ENCODE measurements at places on chromosomes 1 and 21.

DNA sequence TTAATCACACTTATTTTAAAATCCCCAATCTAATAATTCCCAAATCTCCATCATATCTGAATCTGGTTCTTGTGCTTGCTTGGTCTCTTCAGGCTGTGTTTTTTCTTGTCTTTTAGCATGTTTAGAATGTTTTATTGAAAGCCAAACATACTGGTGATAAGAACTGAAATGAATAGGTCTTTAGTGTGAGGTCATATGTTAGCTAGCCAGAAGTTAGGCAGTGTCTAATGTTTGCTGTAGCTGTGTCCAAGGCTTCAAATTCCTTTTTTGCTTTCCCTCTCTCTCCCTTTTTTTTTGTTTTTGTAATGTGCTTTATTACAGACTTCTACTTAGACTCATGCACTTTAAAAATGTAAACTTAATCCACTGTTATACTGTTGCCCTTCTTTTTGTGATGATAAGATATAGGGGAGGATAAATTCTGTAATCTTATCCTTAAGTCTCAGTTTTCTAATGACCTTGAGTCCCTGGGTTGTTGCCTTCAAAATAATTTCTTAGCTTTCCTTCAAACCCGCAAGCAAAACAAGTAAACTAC is 725.1 kb downstream of the BRINP3 start:
- no peak for DNase-seq

DNA sequence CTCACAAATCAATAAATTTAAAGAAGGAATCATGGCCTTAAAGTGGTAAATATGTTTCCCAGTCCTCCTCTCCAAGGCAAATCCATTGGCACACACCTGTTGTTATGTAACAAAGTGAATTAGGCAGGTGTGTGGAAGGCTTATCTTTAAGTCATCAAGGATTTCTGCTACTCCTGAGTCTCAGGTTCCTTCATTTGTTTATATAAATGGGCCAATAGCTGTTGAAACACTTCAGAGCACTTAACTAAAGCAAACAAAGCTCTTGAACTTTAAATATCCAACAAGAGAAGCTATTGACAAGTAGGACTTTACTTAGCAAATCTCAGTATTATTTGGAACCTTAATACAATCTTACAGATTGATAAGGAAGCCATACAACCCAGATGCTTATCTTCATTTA is 99.3 kb upstream of the ESRRG start:
- no peak for DNase-seq

DNA sequence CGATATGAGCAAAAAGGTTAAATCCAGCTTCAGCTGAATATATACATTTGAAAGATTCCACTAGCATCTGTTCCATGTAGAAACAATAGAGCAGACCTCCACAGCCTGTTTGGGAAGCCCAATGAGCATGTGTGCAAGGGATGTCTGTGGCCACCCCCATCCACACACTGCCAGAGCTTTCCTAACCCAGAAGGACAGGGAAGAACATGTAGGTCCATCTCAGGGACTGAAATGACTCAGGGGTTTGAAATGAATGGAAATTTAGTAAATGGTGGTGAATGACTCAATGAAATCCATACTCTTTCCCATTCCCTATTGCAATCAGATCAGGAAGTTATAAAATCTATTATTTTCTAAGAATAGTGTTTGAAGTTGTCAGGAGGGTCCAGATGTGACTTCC is 397.2 kb downstream of the DUSP10 start:
- no peak for DNase-seq

DNA sequence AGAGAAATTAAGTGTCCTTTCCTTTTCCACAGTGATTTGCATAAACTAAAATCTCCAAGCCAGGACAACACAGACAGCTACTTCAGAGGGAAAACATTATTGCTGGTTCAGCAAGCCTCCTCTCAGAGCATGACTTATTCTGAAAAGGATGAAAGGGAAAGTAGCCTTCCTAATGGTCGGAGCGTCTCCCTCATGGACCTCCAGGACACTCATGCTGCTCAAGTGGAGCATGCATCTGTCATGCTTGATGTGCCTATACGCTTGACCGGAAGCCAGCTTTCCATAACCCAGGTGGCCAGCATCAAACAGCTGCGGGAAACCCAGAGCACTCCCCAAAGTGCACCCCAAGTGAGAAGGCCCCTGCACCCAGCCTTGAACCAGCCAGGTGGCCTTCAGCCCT is 39.1 kb downstream of the CLEC20A start:
- no peak for DNase-seq

- no peak for DNase-seq
Measured at GRCh38 chr21:17334484-17334883, 178.4 kb upstream of the CXADR start.

DNA sequence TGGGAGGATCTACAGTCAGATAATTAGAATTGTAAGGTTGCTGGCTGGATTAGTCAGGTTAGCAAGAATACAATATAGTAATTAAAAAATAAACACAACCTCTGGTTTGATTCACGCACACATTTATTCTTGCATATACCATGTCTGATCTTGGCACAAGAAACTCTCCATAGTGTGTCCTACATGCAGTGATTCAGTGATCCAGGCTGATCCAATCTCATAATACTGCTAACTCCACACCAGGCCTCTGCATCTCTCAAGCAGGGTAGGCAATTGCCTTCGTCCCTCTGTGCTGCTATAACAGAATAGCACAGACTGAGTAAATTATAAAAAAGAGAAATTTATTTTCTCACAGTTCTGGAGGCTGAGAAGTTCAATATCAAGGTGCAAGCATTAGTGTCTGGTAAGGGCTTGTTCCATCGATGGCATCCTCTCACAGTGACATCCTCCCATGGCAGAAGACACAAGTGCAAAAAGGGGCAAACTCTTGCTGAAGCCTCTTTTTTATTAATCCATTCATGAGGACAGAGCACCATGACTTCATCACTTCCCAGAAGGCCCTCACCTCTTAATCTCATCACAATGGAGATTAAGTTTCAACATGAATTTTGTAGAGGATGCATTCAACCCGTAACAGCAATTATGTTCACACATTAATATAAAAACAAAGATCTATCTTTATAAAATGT is 741.0 kb upstream of the NCAM2 start:
- DNase-seq, result no peak

- no peak for DNase-seq
Measured at GRCh38 chr1:100539836-100540536, 2.0 kb downstream of the GPR88 start.

DNA sequence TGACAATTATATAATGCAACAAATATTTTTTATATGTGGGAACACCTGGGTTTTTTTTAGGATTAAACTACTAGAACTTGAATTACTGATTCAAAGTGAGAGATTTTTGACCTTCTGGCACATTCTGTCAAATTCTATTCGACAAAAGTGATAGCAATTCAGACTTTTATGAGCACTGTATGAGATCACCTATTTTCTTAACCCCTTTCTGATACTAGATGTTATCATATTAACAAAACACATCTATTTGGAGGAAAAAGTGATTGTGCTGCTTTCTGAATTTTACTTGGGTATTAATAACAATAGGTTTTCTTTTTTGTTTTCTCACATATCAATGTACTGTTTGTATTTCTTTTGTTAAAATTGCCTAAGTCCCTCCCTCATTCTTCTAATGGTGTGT is 174.9 kb upstream of the GREM2 start:
- no peak for DNase-seq

- DNase-seq, result no peak
Measured at GRCh38 chr1:14372526-14372925, 226.0 kb upstream of the KAZN start.

DNA sequence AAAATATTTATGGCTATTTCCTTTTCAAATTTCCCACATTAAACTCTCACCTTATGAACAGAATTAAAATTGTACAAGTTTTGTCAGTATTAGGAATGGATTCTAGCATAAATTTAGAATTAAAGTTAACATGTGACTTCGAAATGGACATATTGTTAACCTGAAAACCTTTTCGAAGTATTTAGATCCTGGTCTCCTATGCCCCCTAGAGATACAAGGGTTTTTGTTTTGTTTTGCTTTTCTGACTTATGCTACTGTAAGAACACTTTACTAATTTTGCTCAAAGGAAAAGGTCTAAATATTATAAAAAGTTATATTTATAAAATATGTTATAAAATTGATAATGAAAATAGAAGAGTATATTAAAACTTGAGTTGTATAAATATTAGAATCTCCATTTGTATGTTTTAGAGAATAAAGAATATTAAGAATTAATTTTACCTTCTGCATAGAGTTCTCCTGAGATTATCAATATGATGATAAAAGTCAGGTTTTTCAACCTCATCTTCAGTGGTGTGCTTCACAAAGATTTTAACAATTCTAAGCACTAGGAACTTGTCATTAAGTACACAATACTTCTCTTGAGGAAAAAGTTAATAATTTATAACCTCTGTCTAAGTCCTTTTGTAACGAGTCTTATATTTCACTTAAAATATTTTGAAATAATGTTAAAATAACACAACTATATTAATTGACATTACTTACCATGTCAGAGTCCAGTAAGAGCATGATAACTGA is at the start of gene F13B:
TSS of gene F13B (minus strand) at position 542 of the 738 bp plus-strand sequence. CDS start at position 505, 37 bp downstream.
- DNase-seq, result no peak

DNA sequence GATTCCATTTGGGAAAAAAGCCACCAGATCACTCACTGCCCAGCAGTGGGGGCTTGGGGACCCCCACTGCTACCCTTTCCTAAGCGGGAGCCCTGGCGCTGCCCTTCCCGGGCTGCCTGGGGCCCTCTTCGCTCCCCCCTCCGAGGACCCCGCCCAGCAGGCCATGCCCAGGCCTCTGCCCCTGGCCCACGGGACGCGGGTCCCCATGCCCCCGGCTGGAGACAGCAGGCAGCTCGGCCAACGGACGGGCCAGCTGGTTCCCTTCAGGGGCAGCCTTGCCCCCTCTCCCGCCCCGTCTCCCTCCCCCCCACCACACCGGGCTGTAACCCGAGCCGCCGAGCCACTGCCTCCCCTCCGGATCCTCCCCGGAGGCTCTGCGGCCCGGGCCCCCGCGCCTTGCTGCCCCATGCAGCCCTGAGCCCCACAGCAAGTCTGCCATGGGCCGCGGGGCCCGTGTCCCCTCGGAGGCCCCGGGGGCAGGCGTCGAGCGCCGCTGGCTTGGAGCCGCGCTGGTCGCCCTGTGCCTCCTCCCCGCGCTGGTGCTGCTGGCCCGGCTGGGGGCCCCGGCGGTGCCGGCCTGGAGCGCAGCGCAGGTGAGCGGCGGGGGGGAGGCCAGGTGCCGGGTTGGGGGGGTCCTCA is at the start of gene MMP23B:
TSS of gene MMP23B (plus strand) at position 392 of the 639 bp plus-strand sequence. CDS start at position 438, 46 bp downstream.
- no peak for DNase-seq

- no peak for DNase-seq
Measured at GRCh38 chr1:212628813-212629415, 20.4 kb downstream of the ATF3 start.

GRCh38 chr21:44590311-44590721 is 2.0 kb downstream of the KRTAP10-6 start:
- no peak for DNase-seq

GRCh38 chr1:186183970-186184628 is 191.0 kb downstream of the TPR start:
- DNase-seq, result no peak

- DNase-seq, result no peak
Measured at GRCh38 chr1:175877939-175878737, 134.7 kb upstream of the TNR start.

- no peak for DNase-seq
Measured at GRCh38 chr1:34900775-34901502, 28.5 kb downstream of the DLGAP3 start.

DNA sequence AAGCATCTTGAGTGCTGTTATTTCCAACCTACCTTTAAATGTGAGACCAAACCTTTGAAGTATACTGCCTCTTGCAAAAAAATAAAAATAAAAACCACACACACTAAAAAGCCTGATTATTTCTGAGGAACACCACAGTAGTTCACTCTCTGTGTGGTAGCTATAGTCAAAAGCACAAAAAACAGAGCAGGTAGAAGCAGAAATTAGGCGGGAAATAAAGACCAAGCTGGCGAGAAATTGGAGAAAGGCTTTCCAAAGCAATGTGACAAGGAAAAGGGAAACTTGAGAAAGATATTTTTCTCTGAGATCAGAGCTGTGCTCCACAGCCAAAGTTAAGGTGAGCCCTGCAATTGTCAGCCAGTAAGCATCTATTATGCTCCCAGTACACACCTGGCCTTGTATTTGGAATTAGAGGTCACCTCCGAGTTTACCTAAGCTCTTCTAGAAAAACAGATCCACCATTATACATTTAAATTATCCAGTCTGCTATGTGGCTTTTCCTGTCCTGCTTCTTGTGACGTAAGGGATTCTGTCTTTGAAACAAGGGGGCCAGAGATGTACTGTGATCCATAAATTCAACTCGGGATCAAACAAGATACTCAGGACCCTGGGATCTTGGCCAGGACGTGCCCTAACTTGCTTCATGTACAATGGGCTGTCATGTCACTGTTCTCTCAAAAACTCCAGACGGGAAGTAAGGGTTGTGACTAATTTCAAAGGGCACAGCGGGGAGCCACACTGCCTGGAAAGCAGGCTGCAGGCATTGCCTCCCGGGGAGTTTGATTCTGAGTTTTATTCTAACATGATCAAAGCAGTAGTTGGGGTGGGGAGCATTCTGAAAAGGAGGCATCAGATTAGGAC is 39.8 kb upstream of the RAB4A start:
- no peak for DNase-seq

- DNase-seq, result no peak
Measured at GRCh38 chr1:165116171-165116570, 240.3 kb downstream of the LMX1A start.

DNA sequence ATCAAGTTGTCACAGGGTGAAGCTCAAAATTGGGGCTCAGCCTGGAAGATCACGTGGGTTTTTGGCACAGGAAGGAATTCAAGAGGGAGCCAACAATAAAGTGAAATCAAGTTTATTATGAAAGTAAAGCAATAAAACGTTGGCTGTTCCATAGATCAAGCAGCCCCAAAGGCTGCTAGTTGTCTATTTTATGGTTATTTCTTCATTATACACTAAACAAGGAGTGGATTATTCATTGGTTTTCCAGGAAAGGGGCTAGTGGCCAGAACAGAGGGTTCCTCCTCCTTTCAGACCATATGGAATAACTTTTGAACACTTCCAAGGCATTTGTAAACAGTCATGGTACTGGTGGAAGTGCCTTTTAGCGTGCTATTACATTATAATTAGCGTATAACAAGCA is 723.5 kb upstream of the ADAMTS5 start:
- no peak for DNase-seq

GRCh38 chr21:15713412-15713811 is 16.4 kb upstream of the USP25 start:
- DNase-seq, result no peak

Data from stimulated activated CD8-positive, alpha-beta memory T cell treated with anti-CD3 and anti-CD28 coated beads, Interleukin-4, amount 100 ng/mL, for 1 hour (primary cell).